NCI-H1105 (cell line): ENCODE measurements at places on chromosomes 12 and 14.

- DNase-seq, result peak; percentile 57
These were observed 9.2 kb downstream of the CD69 start for GRCh38 chr12:9751204-9752144.

GRCh38 chr14:75489480-75489837 lies 32.8 kb upstream of the BATF start:
- DNase-seq, result peak; percentile 32

DNA sequence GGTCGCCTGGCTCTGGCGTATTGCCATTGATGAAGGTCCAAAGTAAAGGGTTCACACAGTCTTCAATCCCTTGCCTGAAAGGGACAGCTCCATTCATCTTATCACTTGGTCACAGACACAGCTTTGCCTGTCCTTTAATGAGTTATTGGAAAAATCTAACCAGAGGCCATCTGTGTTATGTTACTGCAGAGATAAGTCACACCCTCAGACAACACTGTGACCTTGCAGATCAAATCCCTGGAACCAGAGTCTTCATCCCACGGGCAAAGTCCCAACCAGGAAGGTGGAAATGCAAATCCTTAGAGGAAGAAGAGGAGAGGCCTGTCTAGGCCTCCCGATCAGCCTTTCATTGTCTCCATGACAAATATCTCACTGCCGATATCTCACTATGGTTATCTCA lies 68.3 kb upstream of the SCN8A start:
- DNase-seq, result no peak

GRCh38 chr12:128190614-128191013 lies 76.4 kb upstream of the TMEM132C start:
- no peak for DNase-seq

DNA sequence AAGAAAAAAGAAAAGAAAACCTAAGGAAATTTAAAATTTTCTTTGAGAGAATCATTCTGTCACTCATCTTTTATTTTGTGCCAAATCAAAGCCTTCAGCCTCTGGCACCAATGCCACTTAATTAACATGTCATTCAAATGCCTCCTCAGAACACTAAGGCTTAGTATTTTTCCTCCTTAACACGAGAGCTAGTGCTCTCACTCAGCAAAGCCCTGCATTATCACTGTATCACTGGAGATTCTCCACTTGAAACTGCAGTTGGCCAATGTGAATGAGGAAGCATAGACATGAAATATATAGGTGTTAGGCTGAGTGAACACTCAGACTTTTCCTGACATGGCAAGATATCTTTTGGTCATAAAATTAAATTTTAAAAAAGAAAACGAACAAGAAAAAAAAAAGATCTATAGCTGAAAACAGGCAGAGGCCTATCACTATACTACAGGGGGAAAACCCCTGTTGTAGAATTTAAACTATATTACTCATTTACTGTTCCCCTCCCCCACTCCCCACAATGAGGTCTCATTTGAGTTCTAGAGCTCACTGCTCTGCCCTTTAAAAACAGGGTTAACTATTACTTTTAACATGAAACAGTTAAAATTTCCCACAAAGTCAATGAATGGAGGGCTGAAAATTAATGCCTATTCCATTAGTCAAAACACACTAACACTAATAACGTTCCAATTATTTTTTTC lies 5.1 kb downstream of the MBIP start:
- no peak for DNase-seq

DNA sequence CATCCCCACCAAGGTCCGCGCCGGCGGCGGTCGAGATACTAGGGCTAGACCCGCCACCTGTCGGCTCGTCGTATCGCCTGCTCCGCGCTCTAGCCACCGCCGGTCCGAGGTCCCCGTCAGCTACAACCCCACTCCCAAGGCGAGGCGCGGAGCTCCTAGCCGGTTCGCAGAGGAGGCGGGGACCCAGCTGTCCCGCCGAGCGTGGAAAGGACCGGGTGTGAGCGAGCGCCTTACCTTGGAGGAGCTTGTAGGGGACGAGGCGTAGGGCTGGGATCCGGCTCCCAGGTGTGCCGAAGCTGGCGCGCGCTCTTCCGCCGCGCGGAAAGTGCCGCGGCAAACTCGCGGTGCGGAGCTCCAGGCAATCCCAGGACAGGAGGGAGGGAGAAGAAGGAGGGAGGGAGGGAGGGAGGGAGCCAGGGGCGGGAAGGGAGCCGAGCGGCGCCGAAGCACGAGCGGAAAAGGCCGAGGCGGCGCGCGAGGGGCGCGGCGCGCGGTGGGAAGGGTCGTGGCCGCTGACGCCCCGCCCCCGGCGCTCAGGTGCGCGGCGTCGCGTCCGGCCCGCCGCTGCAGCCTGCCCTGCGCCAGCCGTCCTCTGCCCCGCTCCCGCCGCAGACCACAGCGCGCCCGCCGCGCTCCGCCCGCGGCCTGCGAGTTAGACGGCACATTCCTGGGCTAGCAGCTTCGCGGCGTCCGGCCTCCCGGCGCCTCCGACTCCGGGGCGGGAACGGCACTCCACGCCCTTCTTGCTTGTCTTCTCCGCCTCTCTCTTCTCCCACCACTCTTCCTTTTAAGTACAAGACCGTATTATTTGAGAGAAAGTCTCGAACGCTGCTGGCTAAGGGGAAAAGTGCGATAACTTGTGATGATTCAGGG lies at the start of gene PAWR:
Gene PAWR (minus strand): TSS at position 327 of the 873 bp plus-strand sequence. CDS start 720 bp downstream, outside the sequence.
- DNase-seq, result peak; percentile 92

DNA sequence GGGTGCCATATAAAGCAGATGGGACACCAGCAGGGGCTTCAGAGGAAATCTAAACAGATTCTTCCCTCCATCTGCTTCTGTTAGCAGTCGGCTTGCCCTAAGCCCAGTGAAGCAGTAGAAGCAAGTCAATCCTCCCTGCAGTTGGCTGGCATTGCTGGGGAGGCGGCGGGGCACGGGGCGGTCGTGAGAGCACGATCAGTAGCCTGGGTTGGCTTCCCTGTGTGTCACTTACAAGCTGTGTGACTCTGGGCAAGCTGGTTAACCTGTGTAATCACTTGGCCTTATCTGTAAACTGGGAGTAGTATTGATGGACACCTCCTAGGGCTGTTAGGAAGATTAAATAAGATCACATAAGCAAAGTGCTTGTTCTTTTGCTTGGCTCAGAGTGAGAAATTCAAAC lies 19.4 kb downstream of the MYRFL start:
- DNase-seq, result no peak

GRCh38 chr14:76957224-76957891 lies 71.2 kb downstream of the IRF2BPL start:
- peak; percentile 6 for DNase-seq

DNA sequence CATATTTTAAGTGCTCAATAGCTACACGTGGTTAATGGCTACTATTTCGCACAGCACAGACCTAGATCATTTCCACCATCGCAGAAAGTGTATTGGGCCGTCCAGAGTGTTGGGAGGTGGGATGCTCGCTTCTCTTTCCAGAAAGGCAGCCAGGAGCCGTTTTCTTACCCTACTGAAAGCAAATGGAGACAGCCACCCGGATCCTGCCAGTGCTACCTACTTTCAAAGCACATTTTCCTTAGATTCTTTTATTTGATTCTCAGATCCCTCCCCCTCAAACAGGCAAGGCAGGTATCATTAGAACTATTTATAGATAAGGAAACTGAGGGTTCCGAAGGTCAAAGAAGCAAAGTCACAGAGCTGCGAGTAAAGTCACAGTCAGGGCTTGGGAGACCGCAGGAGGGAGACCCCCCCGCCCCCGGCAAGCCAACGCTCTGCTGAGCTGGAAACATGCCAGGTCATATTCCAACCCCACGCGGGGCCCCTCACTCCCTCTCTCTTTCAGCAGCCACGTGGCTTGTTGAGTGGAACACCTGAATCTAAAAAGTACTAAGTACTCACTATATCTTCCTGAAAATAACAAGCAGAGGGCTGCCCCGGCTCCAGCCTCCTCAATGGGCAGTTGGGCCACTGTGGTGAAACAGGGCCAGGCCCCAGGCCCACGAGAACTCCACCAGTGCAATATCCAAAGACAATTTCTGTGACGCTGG lies 36.2 kb downstream of the PRIMA1 start:
- no peak for DNase-seq

- no peak for DNase-seq
These were observed 204.6 kb downstream of the ETV6 start for GRCh38 chr12:11854011-11854499.

- no peak for DNase-seq
These were observed 10.8 kb downstream of the PROX2 start for GRCh38 chr14:74865156-74865555.

DNA sequence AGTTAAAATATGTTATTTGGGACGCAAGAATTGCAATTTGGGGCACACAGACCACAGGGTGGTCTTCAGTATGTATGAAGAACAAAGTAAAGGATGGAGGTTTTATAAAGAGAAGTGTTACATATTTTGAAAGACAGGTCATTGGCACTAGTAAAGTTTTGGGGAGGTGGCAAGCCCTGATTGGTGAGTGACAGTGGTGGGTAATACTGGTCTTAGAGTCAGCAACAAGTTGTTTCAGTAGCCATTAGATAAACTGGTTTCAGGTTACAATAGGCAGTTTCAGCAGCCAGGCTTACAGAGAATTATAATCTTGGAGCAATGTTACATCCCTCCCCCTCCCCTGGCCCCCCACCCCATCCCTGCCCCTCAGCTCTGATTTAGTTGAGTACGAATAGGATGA lies 17.5 kb downstream of the MARK3 start:
- DNase-seq, result no peak

GRCh38 chr12:106358396-106359241 lies 1.1 kb downstream of the POLR3B start:
- no peak for DNase-seq

- no peak for DNase-seq
These were observed 13.0 kb downstream of the ISCU start for GRCh38 chr12:108575199-108575912.

- no peak for DNase-seq
These were observed 65.3 kb downstream of the VCPKMT start for GRCh38 chr14:50051106-50051505.

- DNase-seq, result no peak
These were observed 16.9 kb upstream of the KRT7 start for GRCh38 chr12:52216100-52216499.

DNA sequence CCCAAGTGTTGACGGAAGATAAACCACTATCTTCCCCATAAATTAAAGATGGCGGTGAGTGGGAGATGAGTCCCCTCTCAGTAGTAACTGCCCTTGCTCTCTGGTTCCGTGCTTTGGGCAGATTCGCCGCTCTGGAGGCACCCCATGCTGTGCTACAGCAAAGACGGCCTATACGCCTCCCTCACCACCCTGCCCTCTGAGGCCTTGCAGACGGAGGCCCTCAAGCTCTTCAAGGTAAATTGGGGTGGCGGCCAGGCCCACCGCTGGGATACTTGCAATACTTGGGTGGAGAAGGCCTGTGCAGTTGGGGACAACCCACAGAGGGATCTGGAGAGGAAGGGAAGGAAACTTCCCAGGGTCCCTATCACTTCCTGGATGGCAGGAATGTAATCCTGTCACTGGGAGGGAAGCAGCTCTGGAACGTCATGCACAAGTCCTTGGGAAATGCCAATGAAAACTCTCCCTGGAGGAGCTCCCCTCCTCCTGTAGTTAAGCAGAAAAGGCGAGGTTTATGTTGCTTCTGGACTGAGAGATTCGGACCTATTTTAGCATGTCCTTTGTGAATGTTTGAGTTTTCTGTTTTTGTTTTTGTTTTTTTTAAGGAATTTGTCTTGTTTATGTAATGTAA lies 22.8 kb downstream of the PIGH start:
- no peak for DNase-seq

- DNase-seq, result no peak
These were observed 133.9 kb downstream of the RFLNA start for GRCh38 chr12:124428792-124429281.

DNA sequence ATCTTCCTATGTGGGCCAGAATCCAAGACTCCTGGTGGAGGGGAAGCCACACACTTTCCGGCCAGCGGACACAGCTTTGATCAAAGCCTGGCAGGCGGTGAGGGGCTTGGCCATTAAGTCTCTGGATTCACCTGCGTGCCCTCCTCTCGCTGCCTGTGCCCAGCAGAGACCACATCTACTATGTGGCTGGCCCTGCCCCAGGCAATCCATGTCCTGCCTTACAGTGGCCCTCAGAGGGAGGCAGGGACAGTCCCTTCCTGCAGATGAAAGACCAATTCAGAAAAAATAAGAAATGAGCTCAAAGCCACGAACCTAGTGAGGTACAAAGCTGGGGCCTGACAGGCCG lies 82.7 kb upstream of the GPR68 start:
- no peak for DNase-seq

DNA sequence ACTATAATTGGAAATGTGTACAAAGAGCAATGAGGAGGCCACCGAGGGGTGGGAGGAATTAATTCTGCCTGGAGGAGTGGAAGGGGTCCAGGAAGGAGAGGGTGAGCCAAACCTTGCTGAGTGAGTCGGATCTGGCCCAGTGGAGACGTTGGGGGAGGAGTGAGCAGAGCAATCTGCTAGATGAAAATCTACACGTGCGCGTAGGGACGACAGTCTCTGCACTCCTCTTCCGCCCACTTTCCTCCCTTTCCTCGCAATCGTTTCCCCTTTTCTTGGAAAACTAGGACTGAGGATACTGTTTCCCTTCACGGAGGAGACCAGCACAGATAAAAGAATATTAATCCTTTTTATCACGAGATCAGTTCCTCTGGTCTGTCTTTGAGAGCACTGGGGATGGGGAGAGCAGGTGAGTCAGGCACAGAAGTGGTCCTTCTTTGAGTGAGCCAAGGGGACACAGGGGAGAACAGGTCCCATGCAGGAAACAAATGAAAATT lies 2.9 kb upstream of the NAB2 start:
- no peak for DNase-seq

- DNase-seq, result no peak
These were observed 102.5 kb upstream of the SSTR1 start for GRCh38 chr14:38105106-38105702.

- no peak for DNase-seq
These were observed 173.9 kb downstream of the TSPAN9 start for GRCh38 chr12:3251067-3251466.

DNA sequence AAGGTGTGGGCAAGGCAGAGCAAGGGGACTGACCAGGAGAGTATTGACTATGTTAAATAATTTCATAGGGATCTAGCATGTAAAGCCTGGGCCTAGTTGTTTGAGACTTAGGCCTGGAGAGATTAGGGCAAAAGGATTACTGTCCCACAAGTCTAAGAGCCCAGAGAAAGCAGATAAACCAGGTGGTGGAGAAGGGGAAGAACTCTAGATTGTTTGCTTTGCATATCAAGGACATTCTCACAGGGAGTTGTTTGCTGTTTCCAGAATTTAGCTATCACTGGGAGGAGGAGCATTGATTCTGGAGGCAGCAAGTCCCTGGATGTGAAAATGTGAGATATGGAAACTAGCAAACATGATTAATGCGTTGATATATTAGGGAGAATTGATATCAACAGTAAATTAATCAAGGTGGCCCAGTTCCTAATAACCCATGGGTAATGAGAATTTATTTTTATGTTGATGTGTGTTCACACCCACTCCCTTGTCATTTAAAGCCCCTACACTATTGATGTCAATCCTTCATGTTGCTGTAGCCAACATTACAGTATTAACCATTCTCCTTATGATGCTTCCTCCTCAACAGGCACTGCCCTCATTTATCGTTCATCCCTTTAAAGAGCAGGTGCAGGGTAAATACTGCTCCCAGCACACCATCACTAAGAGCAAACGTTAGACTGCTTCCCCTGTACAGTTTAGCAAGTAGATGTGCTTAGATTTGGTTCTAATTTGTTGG lies 1666.7 kb upstream of the FLRT2 start:
- DNase-seq, result no peak

GRCh38 chr14:26528415-26529182 lies 69.2 kb downstream of the NOVA1 start:
- no peak for DNase-seq
